T-helper 17 cell (primary cell): ENCODE measurements at places on chromosomes 11 and 22.

GRCh38 chr22:32236970-32237369 is 18.2 kb downstream of the SLC5A4 start:
- DNase-seq: no peak

DNA sequence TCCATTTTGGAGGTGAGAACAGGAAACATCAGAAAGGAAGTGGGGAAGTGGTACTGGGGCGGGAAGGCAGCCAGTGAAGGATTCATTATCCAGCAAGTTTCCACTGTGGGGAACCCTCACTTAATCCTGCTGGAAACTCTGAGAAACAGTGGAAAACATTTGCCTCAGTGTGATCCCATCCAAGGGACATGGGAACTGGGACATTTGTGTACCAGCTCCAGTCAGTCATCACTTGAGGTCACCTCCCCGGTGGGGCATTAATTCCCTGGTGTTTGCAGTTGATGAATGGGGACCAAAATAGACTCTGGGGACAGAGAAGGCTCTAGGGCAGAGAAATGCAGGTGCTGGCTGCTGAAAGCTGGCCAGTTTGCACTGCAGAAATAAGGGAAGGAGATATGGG is 599.9 kb downstream of the BUD13 start:
- no peak for DNase-seq

DNA sequence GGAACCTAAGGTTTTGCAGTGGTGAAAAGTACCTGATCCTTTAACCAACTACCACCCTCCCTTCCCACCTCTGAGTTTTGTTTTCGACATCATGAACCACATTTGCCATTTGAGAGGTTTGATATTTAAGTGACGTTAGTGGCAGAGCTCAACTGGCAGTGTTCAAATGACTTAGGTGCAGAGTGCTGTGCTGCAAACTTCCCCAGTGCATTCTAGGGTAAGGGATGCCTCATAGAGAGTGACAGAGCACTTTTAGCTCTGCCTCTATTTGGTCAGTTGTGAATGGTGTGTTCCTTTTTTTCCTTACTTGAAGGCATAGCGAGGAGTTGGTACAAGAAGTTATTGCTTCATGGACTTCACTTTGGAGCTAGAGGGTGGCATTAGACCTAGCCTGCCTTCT is 9.4 kb downstream of the BMAL1 start:
- no peak for DNase-seq

DNA sequence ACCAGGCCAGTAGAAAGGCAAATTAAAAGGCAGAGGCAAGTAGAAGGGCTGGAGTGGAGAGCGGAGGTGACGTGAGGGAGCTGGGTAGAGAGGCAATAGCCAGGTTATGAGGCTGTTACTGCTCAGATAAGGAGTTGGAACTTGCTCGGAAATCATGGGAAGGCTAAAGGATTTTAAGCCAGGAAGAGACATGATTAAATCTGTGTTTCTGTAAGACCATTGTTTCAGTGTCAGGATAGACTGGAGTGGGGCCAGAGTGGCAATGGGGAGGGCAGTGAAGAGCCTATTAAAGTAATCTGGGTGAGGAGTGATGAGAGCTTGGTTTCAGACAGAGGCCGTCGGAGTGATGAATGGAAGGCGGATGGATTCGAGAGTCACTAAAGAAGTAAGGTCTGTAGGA is 39.0 kb downstream of the GRAMD1B start:
- no peak for DNase-seq

GRCh38 chr11:17633279-17633986 is 85.9 kb upstream of the MYOD1 start:
- no peak for DNase-seq

- DNase-seq: no peak
Measured at GRCh38 chr11:117855912-117856651, 20.4 kb downstream of the FXYD6 start.

- DNase-seq: no peak
Measured at GRCh38 chr11:12029738-12030363, 21.4 kb upstream of the DKK3 start.

GRCh38 chr22:22144858-22145257 is 99.7 kb upstream of the VPREB1 start:
- no peak for DNase-seq

DNA sequence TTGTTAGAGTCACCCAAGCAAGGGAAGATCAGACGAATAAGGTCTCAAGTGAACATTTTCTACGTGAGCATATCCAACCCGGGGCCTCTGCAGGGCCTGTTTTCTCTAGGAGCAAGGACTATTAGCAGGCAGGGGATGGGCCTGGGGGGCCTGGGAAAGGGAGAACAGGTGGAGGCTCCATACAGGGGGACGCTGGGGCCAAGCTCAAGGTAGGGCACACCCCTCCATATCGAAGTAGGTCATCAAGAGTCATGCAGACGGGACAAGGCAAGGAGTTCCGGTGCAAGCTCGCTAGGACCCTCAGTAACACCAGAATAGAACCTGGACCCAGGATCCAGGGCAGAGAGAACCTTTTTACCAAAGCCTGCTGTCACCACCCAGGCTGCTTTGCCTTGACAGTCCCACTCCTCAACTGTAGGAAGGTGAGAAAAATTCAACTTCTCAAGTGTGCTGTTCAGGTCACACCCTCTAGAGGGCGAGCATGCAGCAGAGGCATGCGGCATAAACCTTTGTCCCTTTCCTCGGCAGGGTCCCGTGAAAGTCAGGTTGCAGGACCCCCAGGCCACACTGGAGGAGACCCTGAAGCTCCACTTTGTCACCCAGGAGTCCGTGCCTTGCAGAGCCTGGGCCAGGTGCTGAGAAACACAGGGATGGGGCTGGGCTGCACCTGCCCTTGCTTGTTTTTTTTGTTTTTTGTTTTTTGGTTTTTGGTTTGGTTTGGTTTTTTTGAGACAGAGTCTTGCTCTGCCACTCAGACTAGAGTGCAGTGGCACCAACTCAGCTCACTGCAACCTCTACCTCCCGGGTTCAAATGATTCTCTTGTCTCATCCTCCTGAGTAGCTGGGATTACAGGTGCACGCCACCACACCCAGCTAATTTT is 8.6 kb upstream of the APOBEC3B start:
- no peak for DNase-seq

GRCh38 chr11:30091246-30091645 is 74.4 kb upstream of the KCNA4 start:
- no peak for DNase-seq

GRCh38 chr22:46637711-46638600 is 17.8 kb downstream of the GRAMD4 start:
- DNase-seq: no peak

DNA sequence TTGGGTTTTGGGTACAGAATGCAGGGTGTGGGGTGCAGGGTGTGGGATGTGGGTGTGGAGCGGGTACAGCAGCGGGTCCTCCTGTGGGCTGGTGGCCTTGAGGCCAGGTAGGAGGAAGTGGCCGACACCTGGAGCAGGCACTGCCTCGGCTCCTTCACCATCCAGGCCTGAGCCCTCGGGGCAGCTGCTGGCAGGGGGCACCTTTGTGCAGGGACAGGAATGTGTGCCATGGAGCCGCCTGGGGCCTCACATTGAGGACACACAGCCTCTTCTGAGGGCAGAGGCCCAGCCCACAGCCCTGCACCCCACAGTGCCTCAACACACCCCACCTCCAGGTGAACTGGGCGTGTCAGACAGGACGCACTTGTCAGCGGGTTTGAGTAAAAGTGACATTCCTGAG is 984.0 kb downstream of the BRD1 start:
- no peak for DNase-seq

DNA sequence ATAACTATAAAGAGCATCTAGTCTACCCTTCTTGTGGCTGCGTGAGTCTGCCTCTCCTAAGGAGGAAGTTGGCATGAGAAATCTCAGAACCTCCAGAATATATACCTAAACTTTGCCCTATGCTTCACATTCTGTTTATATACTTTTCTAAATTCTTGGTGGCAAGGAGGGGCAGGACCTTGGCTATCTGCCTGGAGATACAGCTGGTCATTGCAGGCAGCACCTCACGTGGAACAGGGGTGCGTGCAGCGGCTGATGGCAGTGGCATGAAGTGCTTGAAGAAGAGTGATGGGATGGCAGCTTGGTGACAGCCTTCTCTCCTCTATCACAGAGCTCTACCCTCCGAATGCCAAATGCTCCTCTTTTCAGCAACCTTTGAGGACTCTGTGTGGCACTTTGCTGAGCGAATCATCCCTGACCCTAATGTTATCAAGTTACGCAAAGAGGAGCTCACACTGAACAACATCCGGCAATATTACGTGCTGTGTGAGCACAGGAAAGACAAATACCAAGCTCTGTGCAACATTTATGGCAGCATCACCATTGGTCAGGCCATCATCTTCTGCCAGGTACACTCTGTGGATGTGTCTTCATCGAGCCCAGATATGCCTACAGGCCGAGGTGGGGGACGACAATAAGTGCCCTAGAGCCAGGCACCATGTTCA is 12.5 kb downstream of the DDX25 start:
- no peak for DNase-seq

- DNase-seq: no peak
Measured at GRCh38 chr11:112902361-112903011, 58.7 kb upstream of the NCAM1 start.

- no peak for DNase-seq
Measured at GRCh38 chr11:66012946-66013761, 1.3 kb downstream of the CST6 start.

- no peak for DNase-seq
Measured at GRCh38 chr11:8341996-8342395, 78.3 kb upstream of the LMO1 start.

DNA sequence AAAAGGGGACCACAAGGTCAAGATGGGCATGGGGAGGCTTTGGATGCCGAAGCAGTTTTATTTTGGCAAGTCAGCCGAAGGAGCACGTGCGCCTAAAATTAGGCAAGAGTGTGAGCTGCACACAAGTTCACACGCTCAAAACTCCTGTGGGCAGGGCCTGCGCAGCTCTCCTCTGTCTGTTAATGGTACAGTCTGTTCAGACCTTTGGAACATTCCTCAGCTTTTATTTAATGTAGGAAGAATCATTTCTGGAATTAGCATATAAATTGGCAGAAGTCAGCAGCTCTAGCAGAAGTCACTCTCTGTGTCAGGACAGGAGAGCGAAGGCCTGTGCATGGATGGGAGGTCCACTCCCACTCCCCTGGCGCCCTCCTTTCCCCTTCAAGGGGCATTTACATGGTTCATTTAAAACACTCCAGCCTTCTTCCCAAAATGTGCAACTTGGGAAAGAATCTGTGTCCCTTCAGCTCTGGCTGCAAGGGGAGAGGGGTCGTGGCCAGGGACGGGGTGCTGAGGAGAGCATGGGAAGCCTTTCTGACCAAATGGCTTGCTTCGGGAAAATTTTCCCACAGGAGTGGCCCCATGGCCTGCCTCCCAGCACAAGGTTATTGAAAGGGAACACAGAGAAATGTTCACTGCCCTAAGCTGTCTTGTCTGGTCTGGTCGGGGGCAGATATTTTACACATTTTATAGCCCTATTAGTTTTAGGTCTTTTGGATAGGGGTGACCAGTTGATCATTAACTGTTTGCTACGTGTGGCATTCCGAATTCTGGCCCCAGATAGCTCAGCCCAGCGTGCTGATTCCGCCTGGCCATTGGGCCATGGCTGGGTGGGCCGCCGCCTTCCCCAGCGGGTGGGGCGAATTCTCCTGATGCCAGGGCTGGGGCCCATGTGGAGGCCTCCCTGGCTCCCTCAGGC is 43.9 kb upstream of the SMIM38 start:
- no peak for DNase-seq

- no peak for DNase-seq
Measured at GRCh38 chr11:64244966-64245365, 1.8 kb downstream of the PPP1R14B start.

GRCh38 chr11:12930850-12931249 is 78.3 kb upstream of the RASSF10 start:
- no peak for DNase-seq

DNA sequence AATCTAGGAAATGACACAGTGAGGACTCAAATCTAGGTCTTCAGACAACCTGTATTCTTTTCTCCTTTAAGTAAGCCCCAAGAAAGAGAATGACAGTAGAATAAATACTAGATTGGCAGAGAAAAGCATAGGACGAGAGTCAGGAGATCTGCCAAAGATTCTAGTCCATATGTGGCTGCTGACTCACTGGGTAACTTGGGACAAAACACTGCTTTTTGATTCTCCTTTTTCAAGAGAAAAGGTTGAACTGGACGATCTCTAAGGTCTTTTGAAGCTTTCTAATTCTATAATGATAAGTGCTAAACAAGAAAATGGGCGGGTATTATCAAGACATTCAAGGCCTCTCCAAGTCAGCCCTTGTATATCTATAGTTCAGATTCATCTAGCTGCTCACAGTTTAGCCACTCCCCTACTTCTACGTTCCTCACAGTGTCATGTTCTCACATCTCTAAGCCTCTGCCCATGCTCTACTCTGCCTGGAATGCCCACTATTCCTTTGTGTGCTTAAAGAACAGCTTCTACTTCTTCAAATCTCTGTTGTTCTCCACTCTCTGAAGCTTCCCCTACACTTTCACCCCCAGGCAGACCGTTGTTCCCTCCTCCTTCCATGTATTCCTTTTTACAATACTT is 53.0 kb downstream of the RELT start:
- DNase-seq: no peak

GRCh38 chr22:45877036-45877380 is 100.0 kb downstream of the WNT7B start:
- DNase-seq: no peak

GRCh38 chr11:126485021-126485792 is 129.7 kb downstream of the ST3GAL4 start:
- DNase-seq: no peak

DNA sequence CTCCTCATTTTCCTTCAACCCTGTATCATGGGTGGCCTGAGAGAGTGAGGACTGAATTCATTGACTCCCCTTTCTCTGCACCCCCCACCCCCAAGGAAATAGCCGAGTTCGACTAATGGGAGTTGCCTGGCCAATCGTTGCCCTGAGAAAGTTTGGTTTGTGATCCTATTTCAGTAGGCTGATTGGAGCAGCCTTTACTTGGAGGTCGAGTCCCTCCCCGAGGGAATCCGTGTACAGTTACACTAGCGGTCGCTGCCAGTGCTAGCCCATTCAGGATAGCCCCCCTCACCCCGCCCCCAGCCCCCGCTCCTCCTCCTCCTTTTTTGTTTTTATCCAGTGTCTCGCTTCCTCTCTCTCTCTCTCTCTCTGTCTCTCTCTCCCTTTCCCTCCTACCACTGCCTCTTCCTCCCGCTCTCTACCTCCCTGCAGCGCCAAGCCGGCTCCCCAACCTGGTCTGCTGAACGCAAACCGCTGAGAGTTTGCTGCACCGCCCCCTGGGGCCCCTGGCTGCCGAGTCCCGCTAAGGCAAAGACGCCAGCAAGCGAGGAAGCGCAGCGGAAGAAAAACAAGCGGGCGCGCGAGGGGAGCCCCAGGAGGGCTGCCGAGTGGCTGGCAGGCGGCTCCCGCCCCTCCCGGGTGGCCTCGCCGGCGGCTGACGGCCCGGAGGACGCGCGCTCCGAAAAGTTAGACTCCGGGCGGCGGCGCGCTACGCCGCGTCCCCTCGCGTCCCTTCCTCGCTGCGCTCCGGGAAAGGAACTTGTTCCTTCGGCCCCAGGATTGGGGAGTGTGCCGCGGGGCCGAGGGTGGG is at the start of gene GRAMD1B:
TSS of gene GRAMD1B (plus strand) at position 357 of the 808 bp plus-strand sequence. CDS start 524 bp downstream, outside the sequence.
- DNase-seq: peak; percentile 53

DNA sequence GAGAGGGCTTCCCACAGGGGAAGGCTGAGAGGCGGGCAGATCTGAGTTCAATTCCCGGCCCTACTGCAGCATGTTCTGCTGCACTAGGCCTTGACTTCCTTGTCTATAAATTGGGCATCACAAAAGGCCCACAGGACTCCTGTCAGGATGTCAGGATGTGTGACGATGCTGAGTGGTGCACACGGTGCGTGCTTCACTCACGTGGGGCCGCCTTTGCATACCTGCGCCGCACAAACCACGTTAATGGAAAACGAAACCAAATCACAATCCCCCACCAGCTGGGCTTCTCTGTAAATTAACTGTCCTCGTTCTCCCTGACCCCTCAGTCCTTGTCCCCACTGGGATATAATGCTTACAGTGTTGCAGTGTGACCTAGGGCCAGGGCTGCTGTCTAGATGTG is 32.3 kb upstream of the TSPAN18 start:
- DNase-seq: no peak
